ENCODE measurements at places on chromosomes 13 and 19. TPM values are rescaled to one million over a fixed set of nuclear protein-coding genes. Genes with fewer than 3 reads are reported as not detected.

The SEMA6B gene
- 5.8 TPM for total RNA-seq

The SIGLEC12 gene
- total RNA-seq, result not detected

The HRC gene
- total RNA-seq, result not detected

The CD37 gene
- not detected for total RNA-seq

The MATK gene
- total RNA-seq, result 0.99 TPM

The PCDH20 gene
- not detected for total RNA-seq

The CPAMD8 gene
- total RNA-seq, result 0.09 TPM

The CDADC1 gene
- 9.8 TPM for total RNA-seq

The ZNF823 gene
- 3.4 TPM for total RNA-seq

The RYR1 gene
- total RNA-seq, result 6.8 TPM

The MAMSTR gene
- total RNA-seq, result 0.23 TPM

The NOTCH3 gene
- total RNA-seq, result 16.4 TPM

The HSPB6 gene
- 0.27 TPM for total RNA-seq

The CYP4F2 gene
- total RNA-seq, result 0.17 TPM

The ZNF573 gene
- total RNA-seq, result 1.6 TPM

The NALCN gene
- total RNA-seq, result 4.2 TPM

The IZUMO2 gene
- not detected for total RNA-seq
